ENCODE measurements at places on chromosomes 7 and 10.
A peak's percentile ranks its signal among the peaks of the same experiment; 100 is the strongest.

- peak; percentile 30 for DNase-seq
Measured at GRCh38 chr10:118868589-118868988, 113.8 kb upstream of the CACUL1 start.

GRCh38 chr7:1856888-1857441 lies 186.9 kb downstream of the ELFN1 start:
- DNase-seq, result no peak

DNA sequence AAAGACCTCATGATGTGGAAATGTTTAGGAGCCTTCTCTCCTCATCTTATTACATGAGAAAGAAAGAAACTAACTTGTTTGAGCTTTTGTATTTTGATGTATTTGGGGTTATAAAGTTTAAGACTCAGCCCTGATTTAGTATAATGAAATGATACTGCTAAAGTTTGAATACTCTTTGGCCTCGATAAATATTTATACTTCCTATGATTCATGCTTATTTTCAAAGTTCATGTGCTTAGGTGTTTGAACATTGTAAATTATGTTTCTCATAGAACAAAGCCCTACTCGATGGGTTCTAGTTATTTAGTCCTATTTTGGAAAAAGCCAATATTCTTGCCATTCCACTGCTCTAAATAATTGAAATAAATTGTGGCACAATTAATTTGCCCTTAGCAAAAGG lies 303.2 kb downstream of the ZWINT start:
- no peak for DNase-seq

DNA sequence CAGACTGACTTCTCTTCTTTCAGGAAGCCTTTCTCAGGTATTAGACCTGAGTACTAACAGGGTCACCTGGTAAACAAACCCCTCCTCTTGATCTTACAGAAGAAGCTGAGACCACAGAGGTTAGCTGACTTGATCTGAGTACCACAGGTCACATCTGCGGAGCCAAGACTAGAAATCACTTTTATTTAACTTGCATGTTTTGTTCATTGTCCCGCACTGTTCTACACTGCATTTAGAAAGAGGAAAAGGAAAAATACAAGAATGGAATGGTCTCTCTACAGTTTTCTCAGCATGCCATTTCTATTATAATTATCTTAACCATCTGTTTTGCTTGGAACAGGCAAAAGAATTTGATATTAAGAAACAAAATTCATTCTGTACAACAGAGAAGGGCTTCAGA lies 245.6 kb upstream of the ETV1 start:
- no peak for DNase-seq

DNA sequence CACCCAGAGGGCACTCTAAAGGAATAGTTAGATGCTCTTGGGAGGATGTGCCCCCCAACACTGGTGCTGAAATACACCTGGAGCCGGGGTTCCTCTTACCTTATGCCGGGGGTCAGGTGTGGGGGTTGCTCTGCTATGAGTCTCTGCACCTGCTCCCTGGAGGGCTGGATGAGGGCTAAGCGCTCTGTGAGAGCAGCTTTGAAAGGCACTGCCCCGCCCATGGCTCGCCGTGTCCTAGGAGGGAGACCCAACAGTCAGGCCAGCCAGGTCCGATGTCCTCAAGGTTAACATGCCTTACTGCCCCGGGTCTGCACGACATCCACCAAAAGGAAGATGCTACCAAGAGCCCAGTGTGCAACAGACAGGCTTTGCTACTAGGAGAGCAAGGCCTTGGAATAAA lies 31.7 kb downstream of the PSPH start:
- no peak for DNase-seq
